ENCODE measurements at places on chromosomes 5 and 9. TPM values are rescaled to one million over a fixed set of nuclear protein-coding genes. Genes with fewer than 3 reads are reported as not detected.

DNA sequence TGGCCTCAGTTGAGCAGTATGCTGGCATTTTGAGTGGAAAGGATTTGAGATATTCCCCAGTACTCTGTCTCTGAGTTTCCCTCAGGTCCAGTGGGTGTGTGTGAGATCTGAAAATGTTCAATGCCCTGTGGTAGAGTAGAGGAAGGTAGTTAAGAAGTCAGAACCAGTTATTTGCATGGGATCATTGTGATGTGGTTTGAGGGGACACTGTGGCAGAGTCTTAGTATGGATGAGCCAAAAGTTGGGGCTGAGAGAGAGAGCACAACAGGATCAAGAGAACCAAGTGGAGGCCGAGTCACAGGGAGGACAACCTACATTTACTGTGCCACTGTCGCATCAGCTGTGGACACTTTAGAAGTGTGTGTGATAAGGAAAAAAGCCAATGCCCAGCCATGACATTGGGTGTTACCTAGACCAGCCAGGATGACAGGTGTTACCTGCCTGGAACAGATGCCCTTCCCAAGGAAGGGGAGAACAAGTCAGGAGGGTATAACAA is 128.9 kb upstream of the IL12B start:
- DNase-seq, result no peak

The DNLZ gene
- 33.9 TPM for total RNA-seq

GRCh38 chr5:169416583-169417196 is 115.8 kb upstream of the SLIT3 start:
- peak; percentile 86 for DNase-seq

The TMEM174 gene
- total RNA-seq, result not detected

Data from mammary epithelial cell (primary cell).